CD4-positive, alpha-beta T cell treated with Interleukin-1 beta for 1 hour (primary cell): ENCODE measurements at places on chromosomes 1 and 21.

DNA sequence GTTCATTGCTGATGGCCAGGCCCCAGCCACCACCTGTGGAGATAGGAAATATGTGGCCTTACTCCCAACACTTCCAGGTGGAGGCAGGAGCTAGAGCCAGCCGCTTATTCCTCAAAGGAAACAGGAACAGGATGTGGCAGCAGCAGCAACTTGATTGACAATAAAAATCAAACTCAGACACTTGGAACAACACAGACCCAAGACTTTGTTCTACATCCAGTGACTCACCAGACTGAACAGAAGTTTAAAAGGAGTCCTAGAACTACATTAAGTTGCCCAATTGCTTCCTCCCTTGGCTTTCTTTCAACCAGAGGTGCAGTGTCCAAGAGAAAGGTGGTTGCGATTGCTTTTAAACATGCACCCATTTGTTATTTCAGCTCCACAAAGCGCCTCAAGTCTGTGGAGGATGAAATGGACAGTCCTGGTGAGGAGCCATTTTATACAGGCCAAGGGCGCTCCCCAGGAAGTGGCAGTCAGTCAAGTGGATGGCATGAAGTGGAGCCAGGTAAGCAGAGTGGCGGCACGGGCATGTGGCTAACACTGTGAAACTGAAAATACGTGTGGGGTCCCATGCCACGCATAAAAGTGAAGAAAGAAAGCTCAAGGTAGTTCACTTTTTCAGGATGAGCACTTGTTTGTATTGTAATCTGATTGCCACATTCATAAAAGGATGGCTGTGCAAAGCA lies 276.6 kb downstream of the NFIA start:
- DNase-seq: no peak

GRCh38 chr1:233015965-233016364 lies 65.6 kb downstream of the NTPCR start:
- DNase-seq: no peak

GRCh38 chr21:32070676-32071330 lies 198.0 kb downstream of the HUNK start:
- no peak for DNase-seq

DNA sequence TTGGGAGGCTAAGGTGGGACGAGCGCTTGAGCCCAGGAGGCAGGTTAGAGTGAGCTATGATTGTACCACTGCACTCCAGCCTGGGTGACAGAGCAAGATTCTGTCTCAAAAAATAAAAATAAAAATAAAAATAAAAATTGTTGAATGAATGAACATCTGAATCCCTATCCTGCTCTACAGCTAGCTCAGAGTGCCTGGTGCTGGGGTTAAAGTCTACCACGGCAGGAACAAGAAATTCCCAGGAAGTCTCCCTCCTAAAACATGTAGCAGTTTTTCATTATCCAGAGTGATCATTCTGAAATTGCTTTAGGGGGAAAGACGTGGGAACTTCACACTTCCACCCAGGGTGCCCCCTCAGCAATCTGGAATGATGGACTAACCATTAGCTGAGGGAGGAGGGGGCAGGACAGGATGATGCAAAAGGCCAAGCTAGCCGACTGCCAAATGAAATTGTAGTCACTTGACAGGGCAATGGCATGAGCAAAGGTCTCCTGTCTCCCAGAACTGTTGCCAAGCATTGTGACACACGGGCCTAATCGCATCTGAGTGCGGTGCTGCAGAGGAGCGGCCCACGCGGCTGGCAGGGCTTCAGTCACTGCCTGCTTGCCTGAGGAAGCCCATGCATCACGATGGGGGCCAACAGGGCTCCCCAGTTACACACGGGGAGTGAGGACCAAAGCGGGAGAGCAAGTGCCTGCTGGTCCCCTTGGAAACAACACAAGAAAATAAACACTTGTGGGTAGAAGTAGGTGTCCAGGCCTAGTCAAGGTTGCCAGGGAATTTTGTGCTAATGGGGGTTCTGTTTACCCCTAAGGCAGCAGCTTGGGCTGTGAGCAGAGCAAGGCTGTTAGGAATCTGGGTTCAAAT lies 85.7 kb downstream of the NENF start:
- DNase-seq: no peak

GRCh38 chr1:64933296-64934070 lies 32.9 kb downstream of the JAK1 start:
- peak; percentile 47 for DNase-seq

DNA sequence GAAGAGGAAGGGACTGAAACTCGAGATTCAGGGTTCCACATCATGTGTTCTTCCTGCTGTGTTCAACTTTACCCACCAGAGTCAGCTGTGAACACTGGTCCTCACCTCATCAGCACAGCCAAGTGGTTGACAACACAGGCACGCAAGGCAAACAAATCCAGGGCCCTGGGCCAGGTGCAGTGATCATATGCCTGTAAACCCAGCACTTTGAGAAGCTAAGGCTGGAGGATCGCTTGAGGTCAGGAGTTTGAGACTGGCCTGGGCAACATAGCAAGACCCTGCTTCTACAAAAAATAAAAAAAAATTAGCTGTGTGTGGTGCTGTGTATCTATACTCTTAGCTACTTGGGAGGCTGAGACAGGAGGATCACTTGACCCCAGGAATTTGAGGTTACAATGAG lies 8.4 kb upstream of the XKR8 start:
- no peak for DNase-seq

DNA sequence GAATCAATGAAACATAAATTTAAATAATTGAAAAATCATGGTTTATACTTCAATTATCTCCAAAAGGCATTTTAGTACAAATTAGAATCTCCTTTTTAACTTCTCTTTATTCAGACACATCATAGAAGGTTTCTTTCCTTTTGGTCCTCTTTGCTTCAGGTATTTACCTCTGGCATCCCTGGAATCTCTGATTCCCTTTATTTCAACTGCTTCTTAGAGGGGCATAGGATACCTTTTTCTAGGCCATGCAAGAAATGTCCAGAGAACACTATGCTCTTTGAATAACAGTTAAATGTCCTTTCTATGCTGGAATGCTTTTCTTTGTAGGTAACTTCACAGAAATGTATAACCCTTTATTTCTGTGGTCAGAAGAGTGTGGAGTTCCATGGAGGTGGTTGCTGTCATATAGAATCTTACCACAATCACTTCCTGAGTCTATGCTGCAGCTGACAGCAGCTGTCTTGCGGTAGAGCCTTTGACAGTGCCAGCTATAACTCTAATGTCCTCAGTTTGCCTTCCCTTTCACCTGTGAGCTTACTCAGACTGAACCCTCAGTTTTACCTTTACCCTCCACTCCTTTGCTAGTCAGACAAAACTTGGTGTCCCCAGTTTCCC lies 8.6 kb downstream of the LAMC2 start:
- no peak for DNase-seq

DNA sequence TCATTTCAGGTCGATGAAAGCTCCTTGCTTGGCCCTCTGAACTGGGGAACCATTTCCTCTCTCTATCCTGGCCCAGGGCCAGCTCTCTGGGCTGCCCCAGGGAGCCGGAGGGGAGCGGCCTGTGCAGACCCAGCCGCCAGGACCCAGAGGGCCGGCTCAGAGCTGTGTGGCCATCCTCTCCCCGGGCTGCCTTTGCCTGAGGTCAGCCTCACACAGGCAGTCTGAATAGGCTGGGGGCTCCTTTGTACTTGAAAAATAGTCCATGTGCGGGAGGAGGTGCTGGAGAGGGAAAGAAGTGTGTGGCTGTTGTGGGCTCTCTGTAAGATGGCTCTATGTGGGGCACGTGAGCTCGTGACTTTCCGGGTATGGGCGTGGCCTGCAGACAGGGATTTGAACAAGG lies 275.1 kb upstream of the VAMP3 start:
- DNase-seq: no peak

DNA sequence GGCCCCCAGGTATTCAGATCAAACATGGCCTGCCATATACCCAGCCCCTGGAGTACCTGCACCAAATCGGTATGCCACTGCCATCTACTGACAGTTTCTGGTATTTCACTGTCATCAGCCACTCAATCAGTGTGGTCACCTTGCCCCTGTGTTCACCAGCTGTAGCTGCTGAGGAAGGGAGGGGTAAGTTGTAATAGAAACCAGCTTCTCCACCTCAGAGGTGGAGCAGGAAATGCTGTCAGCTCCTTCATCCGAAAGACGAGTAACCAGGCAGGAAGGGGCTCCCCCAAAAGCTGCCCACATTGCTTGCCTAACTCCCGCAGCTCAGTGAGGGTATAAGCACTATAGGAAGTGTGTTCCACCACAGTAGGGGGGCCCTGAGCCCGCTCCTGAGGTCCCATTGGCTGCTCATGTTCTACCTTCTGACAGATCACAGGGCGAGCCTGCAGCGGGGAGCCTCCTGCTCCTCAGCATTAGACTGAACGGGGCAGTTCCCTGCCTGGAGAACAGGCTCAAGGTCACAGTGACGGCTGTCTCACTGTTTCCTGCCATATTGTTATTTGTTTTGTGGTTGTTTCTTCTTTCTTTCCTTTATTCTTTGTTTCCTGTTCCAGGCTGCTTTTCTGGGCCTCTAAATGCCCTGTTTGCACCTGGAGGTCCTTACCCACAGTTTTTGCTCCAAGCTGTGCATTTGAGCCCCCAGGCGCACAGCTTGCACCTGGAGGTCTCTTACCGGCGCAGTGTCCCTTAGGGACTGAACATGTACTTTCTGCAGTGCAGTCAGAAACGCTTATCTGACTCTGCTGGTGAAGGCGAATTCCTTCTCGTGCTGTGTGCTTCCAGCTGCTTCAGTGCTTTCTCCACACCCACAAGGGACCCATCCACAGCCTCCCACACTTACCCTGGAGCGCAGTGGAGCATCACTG lies 1638.3 kb downstream of the MRPL39 start:
- DNase-seq: peak; percentile 84

DNA sequence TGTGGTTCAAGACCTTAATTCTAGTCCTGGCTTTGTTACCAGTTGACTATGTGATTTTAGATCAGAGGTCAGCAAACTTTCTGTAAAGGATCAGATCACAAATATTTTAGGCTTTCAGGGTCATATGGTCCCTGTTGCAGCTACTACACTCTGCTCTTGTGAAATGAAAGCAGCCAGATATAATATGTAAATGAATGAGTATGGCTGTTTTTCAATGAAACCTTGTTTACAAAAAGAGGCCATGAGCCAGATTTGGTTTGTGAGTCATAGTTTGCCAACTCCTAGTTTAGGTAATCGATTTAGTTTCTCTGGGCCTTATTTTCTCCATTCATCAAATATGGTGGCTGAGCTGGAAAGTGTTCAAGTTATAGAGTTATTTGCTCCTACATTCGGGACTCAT lies 346.7 kb downstream of the NUF2 start:
- no peak for DNase-seq

GRCh38 chr1:91345395-91346005 lies 59.1 kb downstream of the HFM1 start:
- DNase-seq: no peak

DNA sequence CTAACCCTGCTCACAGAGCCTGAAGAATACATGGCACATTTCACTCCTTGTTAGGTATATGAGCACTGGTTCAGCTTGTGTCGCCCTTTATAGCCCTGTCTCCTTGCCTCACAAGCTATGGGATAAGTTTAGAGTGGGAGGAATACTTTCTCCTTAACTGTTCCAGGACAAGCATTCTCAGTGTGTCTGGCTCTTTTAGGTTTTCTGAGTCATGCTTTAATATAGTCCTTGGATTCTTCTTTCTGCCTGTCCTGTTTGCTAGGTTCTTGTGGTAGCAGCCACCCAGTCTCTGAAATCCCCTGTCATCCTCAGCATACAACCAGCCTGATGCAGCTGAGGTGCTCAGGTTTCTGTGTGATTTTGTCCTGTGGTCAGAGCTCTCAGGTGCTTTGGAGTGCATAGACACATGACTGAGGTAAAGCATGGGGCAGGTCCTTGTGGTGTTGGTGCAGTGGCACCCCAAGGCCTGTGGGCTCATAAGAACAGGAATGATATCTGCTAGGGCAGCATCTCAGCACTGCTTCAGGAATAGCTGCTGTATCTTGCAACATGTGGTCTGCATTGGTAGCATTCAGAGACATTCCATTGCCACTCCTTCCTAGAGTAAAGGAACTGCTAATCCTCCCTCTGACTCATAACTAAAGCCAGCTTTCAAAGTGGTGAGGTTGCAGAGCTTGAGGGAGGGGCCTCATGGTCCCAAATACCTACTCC lies 14.2 kb upstream of the CASQ2 start:
- no peak for DNase-seq

DNA sequence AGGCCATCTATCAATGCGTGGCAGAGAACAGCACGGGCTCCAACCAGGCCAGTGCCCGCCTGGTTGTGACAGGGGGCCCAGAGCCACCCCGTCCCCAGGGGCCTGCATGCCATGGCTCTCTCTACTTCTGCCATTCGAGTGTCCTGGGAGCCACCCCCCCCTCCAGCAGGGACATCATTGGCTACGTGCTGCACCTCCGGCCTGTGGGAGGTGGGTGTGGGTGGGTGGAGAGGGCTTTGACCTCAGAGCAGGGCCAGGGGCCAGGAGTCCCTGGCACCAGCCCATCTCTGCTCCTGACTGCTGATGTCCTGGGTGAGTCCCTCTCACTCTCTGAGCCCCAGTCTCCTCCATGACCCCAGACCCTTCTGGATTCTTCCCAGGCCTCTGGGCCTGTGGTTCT lies 25.3 kb downstream of the SLC27A3 start:
- DNase-seq: no peak

DNA sequence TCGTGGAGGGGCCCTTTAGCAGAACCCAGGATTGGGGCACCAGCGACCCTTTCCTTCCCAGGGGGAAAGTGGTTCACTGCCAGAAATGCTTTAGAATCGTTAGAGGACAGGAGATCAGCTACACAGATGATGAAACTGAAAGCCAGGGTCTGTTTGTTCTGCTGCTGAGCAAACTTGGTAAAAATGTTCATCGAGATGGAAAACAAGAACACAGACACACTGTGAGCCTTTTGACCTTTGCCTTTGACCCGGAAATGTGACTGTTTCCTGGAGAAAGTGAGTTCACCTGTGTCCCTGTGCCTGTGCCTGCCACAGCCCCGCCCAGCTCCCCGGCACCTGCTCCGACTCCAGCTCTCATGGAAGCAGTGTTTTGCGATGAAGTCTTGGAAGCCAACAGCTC lies 234.3 kb downstream of the CAMTA1 start:
- no peak for DNase-seq

GRCh38 chr21:45957981-45958600 lies 23.5 kb upstream of the COL6A1 start:
- DNase-seq: no peak

DNA sequence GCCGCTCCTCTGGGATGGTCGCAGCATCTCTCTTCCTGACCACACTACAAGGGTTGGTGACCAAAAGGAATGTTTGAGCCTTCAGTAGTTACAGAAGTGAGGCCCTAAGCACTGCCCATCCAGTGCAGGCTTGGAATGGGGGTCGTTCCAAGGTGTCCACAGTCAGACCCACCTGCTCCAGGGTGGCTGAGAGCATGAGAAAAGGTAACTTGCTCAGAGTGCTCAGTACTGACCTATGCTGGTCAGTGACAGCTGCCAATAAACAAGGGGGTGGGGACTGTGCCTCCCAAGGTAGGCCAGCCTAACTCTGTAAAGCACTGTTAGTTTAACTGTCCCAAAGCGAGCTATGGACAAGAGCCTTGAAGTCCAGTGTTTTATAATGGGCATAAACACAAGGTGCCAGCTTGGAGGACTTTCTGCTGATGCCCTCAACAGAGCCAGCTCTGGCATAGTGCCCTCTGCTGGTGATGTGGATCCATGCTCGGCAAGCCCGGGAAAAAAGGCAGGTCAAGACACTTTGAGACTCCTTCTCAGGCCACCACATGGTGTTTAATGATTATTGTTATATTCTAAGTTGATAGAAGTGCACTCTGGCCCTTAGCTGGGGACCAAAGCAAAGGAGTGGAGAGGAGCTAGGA lies 78.1 kb upstream of the DNAH14 start:
- DNase-seq: peak; percentile 17
